ENCODE measurements at places on chromosomes 12 and 14.

DNA sequence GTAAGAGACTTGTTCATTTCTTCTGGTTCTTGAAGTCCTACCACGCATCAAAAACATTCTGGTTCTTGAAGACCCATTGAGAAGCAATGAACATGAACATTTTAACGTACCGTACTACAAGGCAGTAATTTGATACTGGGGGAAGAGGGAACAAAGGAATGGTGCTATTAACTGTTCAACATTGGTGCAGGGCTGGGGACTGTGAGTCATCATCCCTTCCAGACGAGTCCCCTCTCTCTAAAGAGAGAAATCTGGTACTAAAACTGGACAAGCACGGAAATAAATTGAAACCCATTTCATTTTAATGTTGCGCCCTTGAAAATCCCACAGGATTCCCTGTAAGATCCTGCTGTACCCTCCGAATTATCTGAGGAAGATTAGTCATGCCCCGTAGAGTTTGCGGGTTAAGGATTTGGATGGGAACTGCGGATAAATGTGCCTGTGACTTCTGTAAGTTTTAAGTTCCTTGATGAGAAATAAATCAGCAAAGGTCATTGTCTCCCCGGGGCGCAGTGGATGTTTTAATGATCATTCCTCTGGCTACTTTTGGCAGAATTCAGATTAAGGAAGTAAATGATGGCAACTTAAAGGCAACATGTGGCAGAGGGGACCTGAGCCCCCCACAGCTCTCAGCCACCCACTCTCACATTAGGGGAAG lies 78.6 kb downstream of the KCNK13 start:
- no peak overlapping the region for H3K27ac ChIP-seq
- H3K27me3 ChIP-seq = no peaks in the 10 kb centered on the region
- H3K36me3 ChIP-seq = no peaks in the 10 kb centered on the region
- no peak overlapping the region for H3K4me3 ChIP-seq
- no peaks in the 10 kb centered on the region for H3K4me1 ChIP-seq

GRCh38 chr14:98328496-98328895 lies 943.5 kb downstream of the BCL11B start:
- H3K4me3 ChIP-seq = no peak overlapping the region
- no peaks in the 10 kb centered on the region for H3K4me1 ChIP-seq
- peak; percentile 31 for DNase-seq
- H3K36me3 ChIP-seq = no peaks in the 10 kb centered on the region
- H3K27me3 ChIP-seq = no peaks in the 10 kb centered on the region
- no peak overlapping the region for H3K27ac ChIP-seq

- H3K27ac ChIP-seq = no peak overlapping the region
- no peak overlapping the region for H3K4me3 ChIP-seq
- H3K27me3 ChIP-seq = no peaks in the 10 kb centered on the region
Observed at GRCh38 chr14:80395031-80395430, 183.7 kb upstream of the DIO2 start.

DNA sequence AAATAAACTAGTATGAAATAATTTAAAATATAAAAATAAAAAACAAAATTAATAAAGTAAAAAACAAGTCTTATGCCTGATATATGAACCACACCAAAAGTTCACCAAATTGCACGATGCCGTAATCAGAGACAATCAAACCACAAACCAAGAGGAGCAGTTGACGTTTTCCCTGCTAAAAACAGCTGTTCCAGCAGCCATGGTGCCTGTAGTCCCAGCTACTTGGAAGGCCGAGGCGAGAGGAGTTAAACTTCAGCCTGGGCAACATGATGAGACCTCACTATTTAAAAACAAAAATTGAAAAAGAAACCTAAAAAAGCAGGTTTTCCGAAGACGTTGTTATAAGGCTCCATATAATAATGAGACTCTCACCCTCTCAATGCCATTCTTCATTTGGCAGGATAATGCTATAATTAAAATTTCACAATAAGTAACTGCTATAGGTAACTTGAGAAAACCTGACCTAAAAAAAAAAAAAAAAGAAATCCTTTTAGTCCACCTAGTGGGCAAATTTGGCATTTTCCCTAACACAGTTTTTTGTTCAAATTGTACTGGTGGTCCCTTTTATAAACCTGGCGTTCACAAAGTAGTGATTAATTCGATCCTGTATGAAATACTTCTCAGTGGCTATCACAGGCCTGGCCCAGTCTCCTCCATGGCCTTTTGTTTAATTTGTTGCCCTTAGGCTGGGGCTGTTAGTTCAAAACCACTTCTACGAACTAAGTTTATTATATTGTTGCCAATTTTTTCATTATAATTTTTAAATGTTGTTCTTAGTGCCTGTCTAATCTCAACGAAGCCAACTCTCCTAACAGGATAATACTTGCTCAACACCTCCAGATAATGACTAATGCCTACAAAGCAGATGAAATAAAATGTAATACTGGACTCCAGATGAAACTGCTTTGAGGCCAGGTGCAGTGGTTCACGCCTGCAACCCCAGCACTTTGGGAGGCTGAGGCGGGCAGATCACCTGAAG lies 62.1 kb downstream of the TNFAIP2 start:
- no peak overlapping the region for H3K27ac ChIP-seq
- H3K27me3 ChIP-seq = peaks cover 33% of the 10 kb centered on the region
- H3K36me3 ChIP-seq = no peaks in the 10 kb centered on the region
- peak; percentile 35 for DNase-seq

DNA sequence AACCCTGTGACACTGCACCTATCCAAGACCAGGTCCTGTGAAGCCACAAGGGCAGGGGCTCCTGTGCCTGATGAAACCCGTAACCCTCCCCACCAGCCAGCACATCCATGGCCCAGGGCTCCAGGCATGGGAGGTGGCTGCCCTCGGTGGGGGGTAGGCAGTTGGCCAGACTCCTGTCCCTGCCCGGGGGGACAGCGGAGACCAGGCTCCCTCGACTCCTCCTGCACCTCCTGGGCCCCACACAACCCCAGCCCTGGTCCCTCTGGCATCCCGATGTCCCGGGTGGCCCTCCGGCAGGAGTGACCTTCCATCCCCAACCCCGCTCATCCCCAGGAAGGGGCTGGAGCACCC lies 11.4 kb downstream of the AKT1 start:
- peaks cover 78% of the 10 kb centered on the region for H3K4me1 ChIP-seq
- no peak overlapping the region for H3K4me3 ChIP-seq
- no peak for DNase-seq
- no peak overlapping the region for H3K27ac ChIP-seq

GRCh38 chr12:83538361-83538965 lies 851.8 kb downstream of the TMTC2 start:
- H3K27me3 ChIP-seq = no peaks in the 10 kb centered on the region
- no peak for DNase-seq
- H3K4me1 ChIP-seq = no peaks in the 10 kb centered on the region
- no peak overlapping the region for H3K27ac ChIP-seq

- no peaks in the 10 kb centered on the region for H3K27me3 ChIP-seq
- no peak for DNase-seq
- no peak overlapping the region for H3K4me3 ChIP-seq
- peak overlapping the region; percentile 79 for H3K27ac ChIP-seq
- no peaks in the 10 kb centered on the region for H3K36me3 ChIP-seq
Observed at GRCh38 chr14:68688872-68689371, 103.9 kb downstream of the ZFP36L1 start.

- H3K4me3 ChIP-seq = no peak overlapping the region
- H3K27ac ChIP-seq = no peak overlapping the region
- no peaks in the 10 kb centered on the region for H3K27me3 ChIP-seq
Observed at GRCh38 chr12:68767191-68767590, 21.2 kb downstream of the SLC35E3 start.

DNA sequence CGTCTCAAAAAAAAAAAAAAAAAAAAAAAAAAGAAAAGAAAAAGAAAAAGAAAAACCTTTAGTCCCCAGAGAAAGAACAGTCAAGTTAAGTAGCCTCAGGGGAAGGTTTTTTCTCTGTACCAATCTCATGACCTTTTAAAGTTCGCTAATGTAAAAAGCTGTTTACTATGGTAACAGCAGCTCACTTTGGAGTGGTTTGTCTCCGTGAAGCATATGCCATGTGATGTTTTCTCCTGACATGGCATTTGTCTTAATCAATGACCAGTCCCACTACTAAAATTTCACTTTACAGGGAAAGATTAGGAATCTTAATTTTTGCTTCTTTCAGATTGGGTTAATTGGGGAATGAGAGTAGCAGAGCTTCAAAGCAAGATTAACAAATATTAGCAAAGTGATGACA lies 4.3 kb downstream of the RNF212B start:
- no peak for DNase-seq
- H3K27ac ChIP-seq = no peak overlapping the region
- peaks cover 6% of the 10 kb centered on the region for H3K4me1 ChIP-seq

GRCh38 chr12:108611884-108612415 lies 14.1 kb upstream of the TMEM119 start:
- no peak for DNase-seq
- H3K36me3 ChIP-seq = no peaks in the 10 kb centered on the region
- no peak overlapping the region for H3K27ac ChIP-seq
- no peaks in the 10 kb centered on the region for H3K4me1 ChIP-seq
- no peaks in the 10 kb centered on the region for H3K27me3 ChIP-seq
- H3K4me3 ChIP-seq = no peak overlapping the region

GRCh38 chr12:132558042-132558856 lies 52.1 kb downstream of the LRCOL1 start:
- no peak for DNase-seq
- peaks cover 28% of the 10 kb centered on the region for H3K4me1 ChIP-seq
- H3K27ac ChIP-seq = no peak overlapping the region
- H3K36me3 ChIP-seq = peaks cover 53% of the 10 kb centered on the region
- H3K27me3 ChIP-seq = no peaks in the 10 kb centered on the region
- H3K4me3 ChIP-seq = no peak overlapping the region

DNA sequence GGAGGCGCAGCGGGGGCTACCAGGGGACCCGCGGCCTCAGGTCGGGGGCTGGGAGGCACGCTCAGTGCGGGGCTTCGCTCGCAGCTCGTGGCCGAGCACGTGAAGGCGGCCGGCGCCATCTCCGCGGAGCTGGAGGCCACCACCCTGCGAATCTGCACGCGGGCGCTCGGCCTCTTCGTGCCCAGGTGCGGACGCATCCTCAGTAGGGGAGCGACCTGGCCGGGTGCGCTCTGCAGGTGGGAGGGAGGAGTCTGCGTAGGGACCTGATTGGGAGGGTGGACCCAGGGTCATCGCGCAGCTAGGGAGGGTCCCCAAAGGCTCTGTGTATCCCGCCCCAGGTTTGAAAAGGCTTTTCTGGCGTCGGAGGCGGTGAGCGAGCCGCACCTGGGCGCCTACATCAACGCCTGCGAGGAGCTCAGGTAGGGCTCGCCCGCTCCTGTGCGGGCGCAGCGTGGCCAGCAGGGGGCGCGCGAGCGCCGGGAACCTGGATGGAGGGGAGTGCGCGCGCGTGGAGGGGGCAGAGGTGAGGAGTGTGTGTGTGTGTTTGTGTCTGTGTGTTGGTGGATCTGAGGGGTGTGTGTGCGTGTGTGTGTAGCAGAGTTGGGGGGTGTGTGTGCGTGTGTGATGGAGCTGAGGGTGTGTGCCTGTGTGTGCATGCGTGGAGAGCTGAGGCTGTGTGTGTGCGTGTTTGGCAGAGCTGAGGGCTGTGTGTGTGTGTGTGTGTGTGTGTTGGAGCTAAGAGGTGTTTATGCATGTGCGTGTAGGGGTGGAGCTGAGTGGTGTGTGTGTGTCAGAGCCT lies 10.3 kb downstream of the EXOC3L4 start:
- peaks cover 26% of the 10 kb centered on the region for H3K4me1 ChIP-seq
- H3K4me3 ChIP-seq = no peak overlapping the region
- no peak overlapping the region for H3K27ac ChIP-seq
- no peaks in the 10 kb centered on the region for H3K36me3 ChIP-seq
- peaks cover 44% of the 10 kb centered on the region for H3K27me3 ChIP-seq
- DNase-seq = no peak

DNA sequence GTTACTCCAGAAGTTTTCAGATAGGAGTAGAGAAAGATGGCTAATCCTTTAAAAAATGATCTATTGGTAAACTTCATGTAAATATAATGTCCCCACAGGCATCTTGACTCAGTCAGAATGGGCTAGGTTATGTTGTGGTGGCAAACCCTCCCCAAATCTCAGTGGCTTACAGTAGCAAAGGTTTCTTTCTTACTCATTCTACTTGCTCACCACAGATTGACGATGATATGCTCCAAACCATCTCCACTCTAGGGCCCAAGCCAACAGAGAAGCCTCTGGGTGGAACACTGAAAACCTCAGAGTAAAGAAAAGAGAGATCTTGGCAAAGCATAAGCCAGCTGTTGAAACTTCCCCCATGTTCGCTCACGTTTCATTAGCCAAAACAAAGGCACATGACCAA lies 146.4 kb downstream of the EMP1 start:
- no peaks in the 10 kb centered on the region for H3K36me3 ChIP-seq
- DNase-seq = no peak
- H3K4me3 ChIP-seq = no peak overlapping the region
- H3K27me3 ChIP-seq = no peaks in the 10 kb centered on the region

DNA sequence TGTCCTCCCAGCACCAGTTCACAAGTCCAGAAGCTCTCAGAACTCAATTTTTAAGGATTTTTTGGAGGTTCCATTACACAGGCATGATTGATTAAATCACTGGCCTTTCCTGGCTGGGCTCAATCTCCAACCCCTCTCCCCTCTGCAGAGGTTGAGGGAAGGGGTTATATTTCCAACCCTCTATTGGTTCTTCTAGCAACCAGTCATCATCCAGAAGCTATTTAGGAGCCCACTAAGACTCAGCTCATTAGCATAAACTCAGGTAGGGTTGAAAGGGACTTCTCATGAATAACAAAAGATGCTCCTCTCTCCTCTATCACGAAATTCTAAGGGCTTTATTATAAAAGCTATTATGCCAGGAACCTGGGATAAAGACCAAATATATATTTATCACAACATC lies 41.5 kb downstream of the SPPL3 start:
- H3K4me1 ChIP-seq = no peaks in the 10 kb centered on the region
- no peaks in the 10 kb centered on the region for H3K27me3 ChIP-seq
- no peak overlapping the region for H3K4me3 ChIP-seq
- DNase-seq = no peak
- no peak overlapping the region for H3K27ac ChIP-seq

DNA sequence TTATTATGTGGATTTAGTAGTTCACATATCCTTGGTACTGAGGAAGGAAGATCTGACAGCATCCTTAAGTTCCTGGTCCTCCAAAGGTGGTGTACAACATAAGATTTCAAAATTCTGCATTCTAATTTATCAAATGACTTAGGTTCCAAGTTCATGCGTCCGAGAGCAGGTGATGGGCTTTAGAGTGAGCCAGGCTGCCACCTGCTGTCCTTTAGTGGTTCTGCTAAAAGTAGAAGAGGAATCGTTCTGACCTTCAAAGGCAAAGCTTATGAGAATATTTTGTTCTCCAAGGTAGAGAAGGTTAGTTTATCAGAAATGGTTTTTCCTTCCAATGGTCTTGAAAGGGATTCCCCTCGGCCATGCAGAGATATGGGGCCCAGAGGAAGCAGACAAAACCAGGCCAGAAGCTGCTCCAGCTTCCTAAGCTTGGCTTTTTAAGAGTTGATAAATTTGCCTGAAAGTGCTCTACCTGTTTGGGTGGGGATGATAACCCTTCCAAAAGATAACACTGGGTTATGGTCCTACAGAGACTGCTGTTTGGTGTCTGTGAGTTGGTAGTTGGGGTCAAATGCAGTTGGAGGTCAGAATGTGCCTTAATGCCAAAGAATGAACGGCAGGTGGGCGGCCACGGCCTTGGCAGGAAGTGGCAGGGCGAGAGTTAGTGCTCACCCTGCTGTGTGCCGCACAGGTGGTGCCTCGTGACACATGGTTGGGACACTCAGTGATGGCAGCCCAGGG lies 29.1 kb upstream of the LRTM2 start:
- peak; percentile 41 for DNase-seq
- no peaks in the 10 kb centered on the region for H3K36me3 ChIP-seq
- no peak overlapping the region for H3K4me3 ChIP-seq
- H3K27me3 ChIP-seq = peaks cover 2% of the 10 kb centered on the region

- no peaks in the 10 kb centered on the region for H3K36me3 ChIP-seq
- H3K4me3 ChIP-seq = no peak overlapping the region
- no peak overlapping the region for H3K27ac ChIP-seq
- no peaks in the 10 kb centered on the region for H3K27me3 ChIP-seq
- no peak for DNase-seq
- H3K4me1 ChIP-seq = no peaks in the 10 kb centered on the region
Observed at GRCh38 chr12:96054244-96054610, 18.8 kb upstream of the LTA4H start.
